ENCODE measurements at places on chromosomes 4 and X.

DNA sequence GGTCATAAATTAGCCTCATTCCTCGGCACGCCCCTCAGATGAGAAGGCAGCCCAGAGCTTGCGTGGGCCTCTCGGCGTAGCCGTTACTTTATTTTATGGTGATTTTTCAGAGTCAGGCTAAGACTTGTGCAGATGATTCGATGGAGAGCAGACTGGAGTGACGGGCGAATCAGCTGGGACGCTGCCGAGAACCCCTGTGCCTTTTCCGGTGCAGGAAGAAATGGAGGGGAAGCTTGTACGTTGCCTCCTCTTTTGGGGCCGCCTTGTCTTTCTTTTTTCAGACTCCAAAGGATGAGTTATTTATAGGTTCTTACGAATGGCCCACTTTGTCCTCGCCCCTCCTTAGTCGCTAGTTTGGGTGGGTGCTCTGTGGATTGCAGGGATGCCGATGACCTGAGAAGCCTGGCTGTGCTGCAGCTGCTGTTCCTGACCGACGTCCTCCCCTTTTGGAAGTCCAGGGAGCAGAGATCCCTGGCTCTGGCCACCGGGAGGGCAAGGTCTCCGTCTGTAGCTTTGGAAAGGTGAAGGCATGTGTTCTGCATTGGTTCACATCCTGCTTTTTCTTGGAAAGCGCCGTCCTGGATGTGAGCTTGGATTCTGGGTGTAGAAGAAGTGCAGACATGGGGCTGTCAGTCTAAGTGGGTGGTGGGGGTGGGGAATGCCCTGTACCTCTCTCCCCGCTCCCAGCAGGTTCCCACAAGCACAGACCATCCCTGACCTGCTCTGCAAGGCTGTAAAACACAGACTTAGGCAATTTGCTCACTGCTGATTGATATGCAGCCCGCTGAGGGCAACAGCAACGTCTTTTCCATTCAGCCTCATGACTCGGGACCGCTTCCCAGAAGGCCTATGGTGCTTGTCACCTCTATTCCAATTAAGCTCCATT is 9.3 kb downstream of the SORCS2 start:
- DNase-seq, result no peak

GRCh38 chr4:70753630-70754029 is 31.9 kb downstream of the RUFY3 start:
- DNase-seq, result no peak

DNA sequence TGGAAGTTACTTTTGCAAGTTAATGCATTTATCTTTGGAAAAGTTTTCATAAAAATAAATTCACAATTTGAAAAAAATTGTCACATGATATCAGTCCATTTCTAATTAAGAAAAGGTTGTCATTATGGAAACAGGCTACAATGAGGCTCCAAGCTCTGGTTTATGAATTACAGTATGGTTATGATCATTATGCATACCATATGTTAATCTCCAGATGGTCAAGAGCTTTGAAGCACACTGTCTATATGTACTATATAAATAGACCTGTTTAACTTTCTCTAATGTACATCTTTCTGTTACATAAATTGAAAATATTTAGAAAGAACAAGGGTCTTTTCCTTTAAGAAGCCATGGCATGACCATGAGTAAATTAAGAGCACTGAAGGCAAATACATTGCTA is 2338.8 kb downstream of the PCDH7 start:
- no peak for DNase-seq

DNA sequence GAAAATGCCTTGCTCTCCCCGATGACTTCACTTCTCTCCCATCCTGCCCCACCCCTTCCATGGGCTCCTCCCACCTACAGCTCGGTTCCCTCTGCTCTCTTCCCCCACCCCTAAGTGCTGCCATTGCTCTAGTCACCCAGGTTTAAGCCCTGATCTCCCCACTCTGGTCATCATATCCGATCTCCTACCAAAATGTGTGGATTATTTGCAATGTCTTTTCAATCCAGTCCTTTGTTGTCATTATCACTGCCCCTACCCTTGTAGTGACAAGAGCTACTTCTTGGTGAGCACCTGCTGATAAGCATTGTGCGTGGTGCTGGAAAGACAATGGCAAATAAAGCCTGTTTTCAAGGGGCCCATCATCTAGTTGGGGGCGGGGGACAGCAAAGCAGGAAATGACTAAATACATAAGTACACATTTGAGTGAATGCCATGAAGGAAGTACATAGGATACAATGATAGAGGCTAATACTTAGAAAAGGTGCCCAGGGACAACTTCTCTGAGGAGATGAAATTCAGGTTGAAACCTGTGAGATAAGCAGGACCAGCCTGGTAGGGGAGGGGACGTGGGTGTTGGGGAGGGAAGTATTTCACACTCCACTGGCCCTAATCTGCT is 63.8 kb downstream of the DLG3 start:
- no peak for DNase-seq

- DNase-seq, result no peak
Measured at GRCh38 chrX:51824061-51824460, 69.4 kb upstream of the MAGED1 start.

GRCh38 chr4:91113130-91113706 is 986.0 kb downstream of the CCSER1 start:
- no peak for DNase-seq

- DNase-seq, result no peak
Measured at GRCh38 chr4:123836851-123837595, 440.4 kb downstream of the SPRY1 start.

DNA sequence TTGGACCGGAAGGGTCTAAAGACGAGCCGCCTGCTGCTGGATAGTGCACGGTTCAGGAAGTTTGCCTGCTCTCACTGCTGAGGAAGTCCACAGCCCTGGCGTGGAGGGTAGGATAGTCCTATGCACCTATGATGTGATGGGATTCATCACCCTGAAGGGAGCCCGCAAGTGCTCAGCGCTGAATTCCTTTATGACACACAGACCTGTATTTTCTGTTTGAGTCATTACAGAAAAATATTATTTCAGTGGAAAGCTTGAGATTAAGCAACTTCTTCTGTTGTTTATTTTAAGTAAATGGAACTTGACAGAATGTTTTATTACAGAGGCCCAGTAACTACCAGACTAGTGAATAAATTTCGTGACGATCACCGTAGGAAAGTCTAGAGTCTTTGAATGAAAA is 123.2 kb downstream of the TRIML1 start:
- no peak for DNase-seq

DNA sequence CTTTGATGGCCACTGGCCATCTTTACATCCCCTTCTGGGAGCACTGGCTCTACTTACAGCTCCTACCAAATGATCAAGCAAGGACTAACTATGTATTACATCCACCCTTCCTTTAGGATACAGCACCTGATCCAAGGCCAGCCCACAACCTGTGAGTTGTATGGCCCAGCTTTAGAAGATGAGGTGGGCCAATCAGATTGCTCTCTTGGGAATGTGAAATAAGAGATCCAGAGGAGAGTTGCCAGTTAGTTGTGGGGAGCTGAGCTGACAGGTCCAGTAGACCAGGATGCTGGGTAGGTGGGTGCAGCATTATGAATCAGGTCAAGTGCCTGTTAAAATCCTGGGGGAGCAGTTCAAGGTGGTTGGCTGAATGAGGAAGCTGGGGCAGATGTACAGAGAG is 111.5 kb downstream of the GNL3L start:
- DNase-seq, result no peak

- DNase-seq, result no peak
Measured at GRCh38 chrX:19566359-19567222, 51.3 kb upstream of the MAP3K15 start.
